Right lung (tissue), 10 donors: ENCODE measurements at places on chromosomes 5 and 9. TPM values are rescaled to one million over a fixed set of nuclear protein-coding genes. Genes with fewer than 3 reads are reported as not detected.

GRCh38 chr5:151721087-151721646 lies 34.5 kb upstream of the SPARC start:
- DNase-seq = no peak

- DNase-seq = no peak
Measured at GRCh38 chr5:141515141-141515540, 26.3 kb downstream of the PCDHGC5 start.

Gene VCAN
- 512 TPM for polyA plus RNA-seq

- DNase-seq = no peak
Measured at GRCh38 chr5:172901788-172902496, 57.3 kb upstream of the RPL26L1 start.

GRCh38 chr5:88824892-88825583 lies 57.9 kb downstream of the MEF2C start:
- DNase-seq = peak; percentile 83

Gene SLC6A19
- polyA plus RNA-seq = 0.15 TPM

Gene YIPF5
- polyA plus RNA-seq = 52.0 TPM

- no peak for DNase-seq
Measured at GRCh38 chr9:38708759-38709158, 11.2 kb downstream of the FAM240B start.

GRCh38 chr9:124030969-124031451 lies 19.4 kb downstream of the LHX2 start:
- DNase-seq = no peak

- no peak for DNase-seq
Measured at GRCh38 chr5:134411228-134411545, 494 bp downstream of the CDKN2AIPNL start.

Gene PCA3
- polyA plus RNA-seq = 0.41 TPM

Gene TBC1D13
- 23.7 TPM for polyA plus RNA-seq

DNA sequence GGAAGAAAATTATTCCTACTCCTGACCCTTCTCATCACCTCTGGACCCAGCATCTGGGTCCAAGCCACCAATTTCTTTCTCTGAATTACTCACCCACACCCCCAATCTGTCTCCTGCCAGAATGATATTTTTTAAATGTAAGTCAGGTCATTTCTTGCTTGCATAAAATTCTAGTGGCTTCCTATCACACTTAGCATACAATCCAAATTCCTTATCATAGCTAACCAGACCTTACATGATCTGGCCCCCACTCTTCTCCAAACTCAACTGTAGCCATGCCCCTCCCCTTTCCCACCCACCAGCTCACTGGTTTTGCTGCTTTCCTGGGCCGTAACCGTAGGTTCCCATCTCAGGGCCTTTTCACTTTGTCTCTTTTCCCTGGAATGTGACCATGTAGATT lies 15.2 kb downstream of the HTR4 start:
- DNase-seq = no peak

Gene CLINT1
- 118 TPM for polyA plus RNA-seq

Gene LCN1
- not detected for polyA plus RNA-seq

DNA sequence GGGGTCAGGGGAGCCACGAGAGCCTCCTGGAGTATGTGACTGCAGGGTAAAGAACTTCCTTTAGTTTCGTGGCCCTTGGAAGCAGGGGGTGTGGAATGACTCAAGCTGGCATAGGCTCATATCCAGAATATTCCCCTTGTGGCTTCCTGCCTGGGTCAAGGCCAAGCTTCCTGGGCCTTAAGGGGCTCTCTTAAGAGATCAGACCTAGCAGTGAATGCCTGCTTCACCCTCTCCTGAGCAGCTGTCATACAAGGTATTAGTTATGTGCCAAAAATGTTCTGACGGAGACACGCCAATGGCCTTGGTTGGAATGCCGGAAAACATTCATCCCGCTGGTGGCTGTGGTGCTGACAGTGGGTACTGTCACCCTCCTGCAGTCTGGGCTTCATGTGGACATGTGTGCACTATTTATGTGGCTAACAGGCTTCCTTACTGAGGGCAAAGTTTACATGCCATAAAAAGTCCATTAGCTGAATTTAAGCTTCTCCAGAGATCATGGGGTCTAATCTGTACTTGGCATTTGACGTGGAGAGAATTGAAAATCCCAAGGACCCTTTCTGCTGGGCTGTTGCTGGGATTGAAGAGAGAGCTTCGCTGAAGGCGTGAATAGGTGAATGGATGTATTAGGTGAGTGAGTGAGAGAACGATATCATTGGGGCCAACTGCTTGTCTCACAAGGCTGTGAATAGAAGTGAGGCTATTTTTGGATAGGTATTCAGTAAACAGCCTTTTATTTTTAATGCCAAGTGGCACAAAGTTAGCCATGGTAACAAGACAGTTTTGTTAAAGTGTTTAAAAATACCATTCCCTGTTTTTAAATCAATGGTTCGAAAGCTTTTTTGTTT lies 156.8 kb downstream of the MACROH2A1 start:
- DNase-seq = no peak

GRCh38 chr9:78695519-78695918 lies 398.6 kb downstream of the PSAT1 start:
- no peak for DNase-seq

DNA sequence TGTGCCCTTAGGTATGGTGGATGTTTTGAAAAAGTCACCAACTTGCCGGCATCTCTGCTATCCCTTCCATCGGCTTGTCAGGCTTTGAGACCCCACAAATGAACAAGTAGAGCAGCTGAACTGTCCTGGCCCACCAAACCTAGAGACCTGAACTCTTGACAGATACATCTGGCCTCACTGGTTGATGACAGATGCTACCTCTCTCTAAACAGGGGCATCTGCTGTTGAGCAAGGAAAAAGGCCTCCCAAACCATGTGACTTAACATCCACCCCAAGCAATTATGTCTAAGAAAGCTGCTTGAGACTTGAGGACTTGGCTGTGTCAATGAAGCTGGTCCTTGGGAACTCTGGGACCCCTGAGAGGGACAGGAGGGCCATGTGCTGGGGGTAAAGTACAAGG lies 2.3 kb downstream of the CCNI2 start:
- no peak for DNase-seq

Gene MYORG
- 3.8 TPM for polyA plus RNA-seq

Gene GPR107
- polyA plus RNA-seq = 45.3 TPM

Gene ZNF354C
- polyA plus RNA-seq = 20.9 TPM

GRCh38 chr9:18721267-18721994 lies 247.5 kb downstream of the ADAMTSL1 start:
- DNase-seq = no peak
